Stimulated activated CD8-positive, alpha-beta memory T cell treated with anti-CD3 and anti-CD28 coated beads, Interleukin-15, amount 100 ng/mL, for 1 hour (primary cell): ENCODE measurements at places on chromosomes 7 and 10.

DNA sequence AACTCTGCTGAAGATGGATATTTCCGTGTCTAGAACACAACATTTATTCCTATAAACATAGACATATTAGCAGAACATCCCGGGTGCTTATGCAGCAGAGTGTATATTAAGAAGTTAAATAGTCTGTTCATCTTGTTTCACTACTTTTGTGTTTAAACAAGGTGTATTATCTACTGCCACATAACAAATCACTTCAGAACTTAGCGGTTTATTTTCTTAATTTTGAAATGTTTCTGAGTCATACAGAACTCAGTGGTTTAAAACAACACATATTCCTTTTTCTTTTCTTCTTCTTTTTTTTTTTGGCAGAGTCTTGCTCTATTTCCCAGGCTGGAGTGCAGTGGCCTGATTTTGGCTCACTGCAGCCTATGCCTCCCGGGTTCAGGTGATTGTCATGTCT, 25.8 kb downstream of the DENND10 start:
- DNase-seq = no peak

GRCh38 chr7:467856-468545, 51.6 kb downstream of the PDGFA start:
- DNase-seq = no peak

DNA sequence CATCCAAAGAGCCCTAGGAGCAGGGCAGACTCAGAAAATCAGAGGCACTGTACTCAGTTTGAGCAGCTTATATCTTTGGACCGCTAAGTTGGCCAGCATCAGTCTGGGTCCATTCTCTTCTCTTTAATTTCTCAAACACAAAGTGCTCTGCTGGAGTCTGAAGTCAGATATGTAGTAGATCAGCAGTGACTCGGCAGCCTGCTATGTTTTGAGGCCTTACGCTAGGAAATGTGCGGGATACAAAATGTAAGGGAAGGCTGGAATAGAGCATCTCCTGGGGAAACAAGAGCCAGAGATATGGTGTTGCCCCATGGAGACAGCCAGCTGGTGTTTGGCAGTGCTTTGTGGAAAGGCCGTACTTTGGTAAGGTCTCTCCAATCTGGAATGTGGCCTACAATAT, 60.6 kb upstream of the VKORC1L1 start:
- no peak for DNase-seq

- DNase-seq = no peak
Observed at GRCh38 chr7:114356133-114356532, 58.5 kb upstream of the FOXP2 start.

GRCh38 chr10:132537684-132538001, at the start of gene INPP5A:
INPP5A (plus strand) TSS chr10:132537787; CDS start chr10:132538097, 310 bp downstream.
- no peak for DNase-seq

- no peak for DNase-seq
Observed at GRCh38 chr7:75872073-75872782, 6.6 kb upstream of the RHBDD2 start.

DNA sequence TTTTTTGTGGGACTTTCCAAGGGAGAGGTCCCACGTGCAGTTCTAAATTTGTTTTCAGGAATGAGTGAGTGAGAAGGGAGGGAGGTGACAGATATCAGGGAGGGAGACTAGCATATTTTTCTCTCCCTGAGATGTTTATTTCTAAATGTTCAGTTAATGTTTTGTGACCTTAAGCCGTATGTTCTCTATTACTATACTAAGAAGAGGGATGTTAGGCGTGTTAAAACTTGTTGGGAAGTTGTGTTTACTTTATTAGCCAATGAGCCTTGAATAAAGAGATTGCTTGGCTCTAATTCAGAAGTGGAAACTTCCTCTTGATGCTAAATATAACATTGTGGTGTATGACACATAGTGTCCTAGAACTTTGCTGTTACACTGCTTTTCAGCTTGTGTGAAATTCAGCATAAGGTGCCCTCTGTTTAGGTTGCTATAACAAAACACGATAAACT, 37.3 kb downstream of the DNAH11 start:
- DNase-seq = no peak
